ENCODE measurements at places on chromosomes 11 and 22. TPM values are rescaled to one million over a fixed set of nuclear protein-coding genes. Genes with fewer than 3 reads are reported as not detected.

The TRIM29 gene
- 1.4 TPM for total RNA-seq

The BTG4 gene
- not detected for total RNA-seq

The C11orf97 gene
- total RNA-seq, result not detected

The TRPM5 gene
- total RNA-seq, result 0.88 TPM

- peak overlapping the region; percentile 79 for H3K4me3 ChIP-seq
- DNase-seq, result no peak
- H3K36me3 ChIP-seq, result no peaks in the 10 kb centered on the region
- no peaks in the 10 kb centered on the region for H3K27me3 ChIP-seq
Measured at GRCh38 chr11:66567787-66568123, 651 bp downstream of the CTSF start.

DNA sequence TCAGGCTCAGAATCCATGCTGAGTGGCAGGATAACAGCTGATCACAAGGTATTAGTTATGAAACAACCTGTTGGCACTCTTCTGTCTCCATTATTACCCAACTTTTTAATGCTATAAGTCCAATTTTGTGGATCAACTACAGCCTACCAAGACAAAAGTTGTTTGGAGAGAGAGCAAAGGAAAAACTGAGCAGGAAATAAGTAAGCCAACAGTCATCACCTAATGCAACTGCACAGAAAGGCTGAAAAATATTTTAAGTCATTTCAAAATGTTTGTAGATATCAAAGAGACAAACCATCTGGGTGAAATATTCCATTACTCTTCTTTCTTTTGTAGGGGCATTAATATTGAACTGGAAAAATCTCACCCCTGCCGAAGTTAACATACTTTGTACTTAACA, 41.6 kb downstream of the FDX1 start:
- no peaks in the 10 kb centered on the region for H3K27me3 ChIP-seq
- no peak overlapping the region for H3K4me3 ChIP-seq
- H3K27ac ChIP-seq, result no peak overlapping the region
- no peaks in the 10 kb centered on the region for H3K4me1 ChIP-seq
- no peaks in the 10 kb centered on the region for H3K36me3 ChIP-seq
- no peak for DNase-seq

GRCh38 chr11:13963169-13963948, 836 bp downstream of the SPON1 start:
- DNase-seq, result no peak
- no peaks in the 10 kb centered on the region for H3K36me3 ChIP-seq
- no peaks in the 10 kb centered on the region for H3K27me3 ChIP-seq
- no peak overlapping the region for H3K27ac ChIP-seq
- peaks cover 3% of the 10 kb centered on the region for H3K4me1 ChIP-seq
- H3K4me3 ChIP-seq, result no peak overlapping the region

- no peak overlapping the region for H3K27ac ChIP-seq
- H3K4me1 ChIP-seq, result no peaks in the 10 kb centered on the region
- no peaks in the 10 kb centered on the region for H3K27me3 ChIP-seq
- no peak overlapping the region for H3K4me3 ChIP-seq
- no peaks in the 10 kb centered on the region for H3K36me3 ChIP-seq
Measured at GRCh38 chr11:119918347-119918746, 189.3 kb upstream of the NECTIN1 start.

DNA sequence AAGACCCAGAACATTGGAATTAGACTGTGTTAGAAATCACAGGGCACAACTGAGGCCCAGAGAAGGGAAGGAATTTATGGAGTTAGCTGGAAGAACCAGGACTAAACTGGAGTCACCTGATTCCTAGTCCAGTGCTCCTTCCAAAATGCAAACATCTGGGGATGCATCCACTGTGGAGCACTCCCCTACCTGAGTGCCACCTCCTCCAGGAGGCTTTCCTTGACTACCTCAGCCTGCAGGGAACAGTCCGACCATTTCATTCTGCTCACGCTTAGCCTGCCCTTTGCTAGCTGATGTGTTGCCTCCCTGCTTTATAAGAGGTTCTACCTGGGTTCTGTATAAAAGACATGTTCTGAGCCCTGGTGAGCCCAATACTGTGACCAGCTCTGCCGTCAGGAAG, 24.0 kb downstream of the CHRDL2 start:
- no peaks in the 10 kb centered on the region for H3K4me1 ChIP-seq
- H3K36me3 ChIP-seq, result no peaks in the 10 kb centered on the region
- no peak overlapping the region for H3K4me3 ChIP-seq

- H3K27ac ChIP-seq, result no peak overlapping the region
- DNase-seq, result no peak
- no peaks in the 10 kb centered on the region for H3K36me3 ChIP-seq
Measured at GRCh38 chr11:11501546-11502262, 120.1 kb downstream of the GALNT18 start.

- no peak overlapping the region for H3K27ac ChIP-seq
- DNase-seq, result no peak
- no peaks in the 10 kb centered on the region for H3K36me3 ChIP-seq
- H3K4me1 ChIP-seq, result no peaks in the 10 kb centered on the region
- H3K27me3 ChIP-seq, result no peaks in the 10 kb centered on the region
Measured at GRCh38 chr11:24198481-24198880, 298.4 kb upstream of the LUZP2 start.

DNA sequence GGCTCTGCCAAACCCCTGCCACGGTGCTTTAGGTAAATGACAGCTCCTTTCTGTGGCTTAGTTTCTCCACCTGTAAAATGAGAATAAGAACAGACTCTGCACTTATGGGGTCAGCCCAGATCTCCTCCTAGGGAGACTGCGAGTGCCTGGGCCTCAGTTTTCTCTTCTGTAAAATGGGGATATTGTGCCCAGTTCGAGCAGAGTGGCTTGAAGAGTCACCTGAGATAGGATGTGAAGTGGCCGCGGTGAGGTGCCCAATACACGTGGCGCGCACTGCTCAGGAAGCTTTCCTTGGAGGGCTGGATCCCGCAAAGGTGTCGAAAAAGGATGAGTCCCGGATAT, 473 bp upstream of the EMID1 start:
- H3K4me1 ChIP-seq, result no peaks in the 10 kb centered on the region
- H3K27me3 ChIP-seq, result no peaks in the 10 kb centered on the region
- DNase-seq, result no peak
- H3K27ac ChIP-seq, result no peak overlapping the region
- peak overlapping the region; percentile 18 for H3K4me3 ChIP-seq

GRCh38 chr11:6319704-6320410, 444 bp downstream of the CAVIN3 start:
- peaks cover 19% of the 10 kb centered on the region for H3K4me1 ChIP-seq
- H3K27ac ChIP-seq, result peak overlapping the region; percentile 95
- H3K36me3 ChIP-seq, result no peaks in the 10 kb centered on the region

DNA sequence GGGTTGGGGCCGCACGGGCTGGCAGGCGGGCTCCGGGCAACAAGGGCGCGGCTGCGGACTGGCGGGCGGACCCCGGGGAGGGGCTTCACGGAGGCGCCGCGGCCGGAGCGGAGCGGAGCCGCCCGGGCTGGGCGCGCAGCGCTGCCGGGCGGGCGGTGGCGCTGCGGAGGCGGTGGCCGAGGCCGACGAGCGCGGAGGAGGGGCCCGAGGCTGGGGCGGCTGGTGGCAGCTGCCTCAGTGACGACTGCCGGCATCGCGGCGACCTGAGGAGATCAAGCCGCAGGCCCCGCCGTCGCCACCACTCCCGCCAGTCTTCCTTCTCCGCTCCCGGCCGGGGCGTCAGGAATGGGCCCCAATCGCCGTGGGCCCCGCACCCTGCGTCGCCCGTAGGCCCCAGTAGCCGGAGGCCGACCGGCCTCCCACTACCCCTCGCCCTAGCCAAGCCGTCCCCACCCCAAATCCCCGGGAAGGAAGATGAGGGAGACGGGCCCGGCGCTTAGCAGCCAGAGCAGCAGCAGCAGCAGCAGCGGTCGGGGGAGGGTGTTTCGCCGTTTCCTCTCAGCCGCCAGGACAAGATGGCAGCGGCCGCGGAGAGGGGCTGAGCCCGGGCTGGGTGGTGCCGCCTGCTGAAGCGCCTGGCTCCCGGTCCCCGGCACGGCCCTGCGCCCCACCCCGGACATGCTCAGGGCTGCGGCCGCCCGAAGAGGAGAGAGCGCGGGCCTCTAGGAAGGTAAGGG, at the start of gene HIPK3:
Gene HIPK3 (plus strand): TSS at position 222 of the 737 bp plus-strand sequence.
- DNase-seq, result peak; percentile 93
- H3K27me3 ChIP-seq, result no peaks in the 10 kb centered on the region
- H3K4me3 ChIP-seq, result peak within 1 kb of the TSS; percentile 94
- peaks cover 9% of the 10 kb centered on the region for H3K4me1 ChIP-seq
- no peaks in the 10 kb centered on the region for H3K36me3 ChIP-seq
- peak within 1 kb of the TSS; percentile 100 for H3K27ac ChIP-seq

- H3K4me1 ChIP-seq, result no peaks in the 10 kb centered on the region
- no peaks in the 10 kb centered on the region for H3K27me3 ChIP-seq
- H3K4me3 ChIP-seq, result no peak overlapping the region
- no peak overlapping the region for H3K27ac ChIP-seq
Measured at GRCh38 chr11:6203327-6203726, 2.0 kb upstream of the C11orf42 start.

All from pancreas (tissue), 10 donors.